Stimulated activated naive CD4-positive, alpha-beta T cell treated with Interleukin-2 at 50 U/mL for 16 hours (primary cell): ENCODE measurements at places on chromosomes 12 and 14.

GRCh38 chr12:44154128-44154527 lies 318.2 kb downstream of the TMEM117 start:
- no peak for DNase-seq

GRCh38 chr14:74712499-74713394 lies at the start of the genes AREL1 and FCF1:
TSS of gene AREL1 (minus strand) at chr14:74713080. CDS start at chr14:74685615, 27,465 bp downstream.
TSS of gene FCF1 (plus strand) at chr14:74713144. CDS start at chr14:74713198, 54 bp downstream.
- DNase-seq: no peak

GRCh38 chr12:92695577-92695976 lies 7.2 kb upstream of the PLEKHG7 start:
- no peak for DNase-seq

GRCh38 chr12:101823039-101823438 lies 7.7 kb downstream of the GNPTAB start:
- DNase-seq: no peak

GRCh38 chr12:47079981-47080724 lies 394 bp upstream of the AMIGO2 start:
- peak; percentile 37 for DNase-seq

- DNase-seq: no peak
Measured at GRCh38 chr12:59600171-59600570, 4.3 kb downstream of the SLC16A7 start.

DNA sequence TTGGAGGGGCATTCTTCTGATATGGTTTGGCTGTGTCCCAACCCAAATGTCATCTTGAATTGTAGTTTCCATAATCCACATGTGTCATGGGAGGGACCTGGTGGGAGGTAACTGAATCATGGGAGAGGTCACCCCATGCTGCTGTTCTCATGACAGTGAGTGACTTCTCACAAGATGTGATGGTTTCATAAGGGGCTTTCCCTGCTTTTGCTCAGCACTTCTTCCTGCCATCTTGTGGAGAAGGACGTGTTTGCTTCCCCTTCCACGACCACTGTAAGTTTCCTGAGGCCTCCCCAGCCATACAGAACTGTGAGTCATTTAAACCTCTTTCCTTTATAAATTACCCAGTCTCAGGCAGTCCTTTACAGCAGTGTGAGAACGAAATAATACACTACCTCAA lies 382.4 kb downstream of the VRK1 start:
- no peak for DNase-seq

GRCh38 chr12:14442221-14442881 lies 76.9 kb downstream of the ATF7IP start:
- no peak for DNase-seq

DNA sequence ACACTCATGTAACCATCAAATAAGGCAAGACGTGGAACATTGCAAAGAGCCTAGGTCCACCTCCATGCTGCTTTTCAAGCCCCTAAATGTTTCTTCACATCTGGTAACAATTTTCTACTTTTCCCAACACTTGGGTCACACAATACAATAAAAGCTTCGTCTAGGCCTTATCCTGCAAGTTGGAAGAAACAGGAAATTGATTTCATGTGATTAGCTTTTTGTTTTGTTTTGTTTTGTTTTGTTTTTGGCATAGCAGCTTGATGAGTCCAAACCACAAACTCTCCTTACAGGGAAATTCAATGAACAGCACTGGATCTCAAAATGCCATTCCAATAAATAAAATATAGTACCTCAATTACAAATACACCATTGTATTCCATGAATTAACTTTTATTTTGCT lies 19.3 kb downstream of the TAS2R50 start:
- DNase-seq: no peak

GRCh38 chr14:21711360-21711961 lies 37.8 kb upstream of the OR4E1 start:
- no peak for DNase-seq

GRCh38 chr14:22753586-22753985 lies 12.9 kb upstream of the OXA1L start:
- DNase-seq: no peak

DNA sequence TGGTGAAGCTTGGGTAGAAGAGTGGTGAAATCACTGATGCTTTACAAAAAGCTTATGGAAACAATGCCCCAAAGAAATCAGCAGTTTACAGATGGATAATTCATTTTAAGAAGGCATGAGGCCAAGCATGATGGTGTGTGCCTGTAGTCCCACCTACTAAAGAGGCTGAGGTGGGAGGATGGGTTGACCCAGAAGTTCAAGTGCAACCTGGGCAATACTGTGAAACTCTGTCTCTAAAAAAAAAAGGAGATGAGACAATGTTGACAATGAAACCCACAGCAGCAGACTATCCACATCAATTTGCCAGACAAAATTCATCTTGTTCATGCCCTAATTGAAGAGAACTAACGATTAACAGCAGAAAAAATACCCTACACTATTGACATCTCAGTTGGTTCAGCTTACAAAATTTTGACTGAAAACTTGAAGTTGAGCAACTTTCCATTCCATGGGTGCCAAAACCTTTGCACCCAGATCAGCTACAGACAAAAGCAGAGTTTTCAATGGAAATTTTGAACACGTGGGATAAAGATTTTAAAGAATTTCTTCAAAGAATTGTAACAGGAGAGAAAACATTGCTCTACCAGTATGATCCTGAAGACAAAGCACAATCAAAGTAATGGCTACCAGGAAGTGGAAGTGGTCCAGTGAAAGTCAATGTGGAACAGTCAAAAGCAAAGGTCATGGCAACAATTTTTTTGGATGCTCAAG lies 26.7 kb downstream of the BTG1 start:
- no peak for DNase-seq

- DNase-seq: no peak
Measured at GRCh38 chr14:99286761-99287160, 14.8 kb upstream of the BCL11B start.

DNA sequence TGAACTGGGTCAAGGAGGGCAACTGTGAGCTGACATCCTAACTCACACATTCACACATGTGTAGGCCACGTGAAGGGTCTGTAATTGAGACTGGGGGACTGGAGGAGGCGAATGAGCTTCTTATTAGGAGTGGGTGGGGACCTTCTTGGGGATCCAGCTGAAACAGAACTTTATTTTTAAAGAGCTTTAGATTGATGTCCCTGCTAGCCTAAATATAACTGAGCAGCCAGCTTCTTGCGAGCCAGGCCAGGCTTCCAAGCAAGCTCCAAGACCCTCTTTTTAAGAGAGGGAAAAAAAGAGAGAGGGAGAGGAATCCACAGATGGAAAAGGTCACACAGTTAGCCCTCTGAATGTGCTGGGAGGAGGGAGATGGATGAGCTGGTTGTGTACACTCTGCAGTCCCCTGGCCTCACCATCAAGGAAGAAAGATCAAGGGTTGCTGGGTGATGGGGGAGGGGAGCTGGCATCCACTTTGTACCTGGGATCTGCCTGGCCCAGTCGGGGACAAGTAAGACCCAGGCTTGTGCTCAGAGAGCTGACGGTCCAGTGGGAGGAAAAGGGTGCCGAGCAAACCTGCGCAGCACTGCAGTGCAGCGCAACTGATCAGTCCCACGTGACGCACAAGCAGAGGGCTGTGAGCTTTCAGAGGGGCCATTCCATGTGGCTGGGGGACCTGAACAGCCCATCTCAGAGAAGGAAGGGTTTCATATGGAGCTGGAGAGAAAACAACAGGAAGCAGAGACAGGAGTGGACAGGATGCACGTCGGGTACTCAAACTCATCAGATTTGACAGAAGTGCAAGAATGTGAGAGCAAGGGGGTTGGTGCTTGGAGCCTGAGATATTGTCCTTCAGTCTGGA lies 154.5 kb downstream of the ZFP36L1 start:
- no peak for DNase-seq

DNA sequence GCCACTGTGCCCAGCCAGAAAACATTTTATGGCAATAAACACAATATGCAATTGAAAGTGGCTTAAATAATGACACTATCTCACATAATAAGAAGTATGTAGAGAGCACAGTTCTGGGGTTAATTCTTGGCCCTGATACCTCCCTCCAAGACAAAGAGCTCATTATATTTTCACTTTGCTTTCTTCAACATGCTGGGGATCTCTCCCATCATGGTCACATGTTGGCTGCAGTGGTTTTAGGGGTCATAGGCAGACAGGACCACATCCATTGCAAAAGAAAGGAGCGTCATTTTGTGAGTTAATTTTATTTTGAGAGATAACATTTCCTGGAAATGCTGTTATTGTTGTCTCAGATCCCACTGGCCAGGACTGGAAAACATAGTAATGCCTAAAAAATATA lies 8.3 kb upstream of the SLC38A2 start:
- DNase-seq: no peak

DNA sequence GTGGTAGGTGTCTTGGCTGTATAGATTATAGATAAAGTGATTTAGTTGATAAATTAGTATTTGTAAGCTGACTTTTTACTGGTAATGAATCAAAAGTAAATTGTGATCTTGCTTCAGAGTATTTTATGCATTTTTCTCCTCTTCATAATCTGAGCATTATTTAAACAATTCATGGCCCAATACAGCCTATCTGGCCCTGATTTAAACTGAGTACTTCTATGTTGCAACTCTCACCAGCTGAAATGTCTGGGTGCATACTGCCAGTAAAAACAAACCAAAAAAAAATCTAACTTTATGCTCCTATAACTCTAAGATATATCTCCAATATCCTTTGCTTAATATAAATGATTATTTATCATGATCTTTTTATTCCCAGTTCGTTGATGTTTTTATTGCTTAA lies 86.6 kb downstream of the MIA2 start:
- no peak for DNase-seq

GRCh38 chr14:23248601-23249000 lies 10.9 kb downstream of the RNF212B start:
- no peak for DNase-seq

- DNase-seq: no peak
Measured at GRCh38 chr14:75022655-75023054, 19.9 kb downstream of the EIF2B2 start.

DNA sequence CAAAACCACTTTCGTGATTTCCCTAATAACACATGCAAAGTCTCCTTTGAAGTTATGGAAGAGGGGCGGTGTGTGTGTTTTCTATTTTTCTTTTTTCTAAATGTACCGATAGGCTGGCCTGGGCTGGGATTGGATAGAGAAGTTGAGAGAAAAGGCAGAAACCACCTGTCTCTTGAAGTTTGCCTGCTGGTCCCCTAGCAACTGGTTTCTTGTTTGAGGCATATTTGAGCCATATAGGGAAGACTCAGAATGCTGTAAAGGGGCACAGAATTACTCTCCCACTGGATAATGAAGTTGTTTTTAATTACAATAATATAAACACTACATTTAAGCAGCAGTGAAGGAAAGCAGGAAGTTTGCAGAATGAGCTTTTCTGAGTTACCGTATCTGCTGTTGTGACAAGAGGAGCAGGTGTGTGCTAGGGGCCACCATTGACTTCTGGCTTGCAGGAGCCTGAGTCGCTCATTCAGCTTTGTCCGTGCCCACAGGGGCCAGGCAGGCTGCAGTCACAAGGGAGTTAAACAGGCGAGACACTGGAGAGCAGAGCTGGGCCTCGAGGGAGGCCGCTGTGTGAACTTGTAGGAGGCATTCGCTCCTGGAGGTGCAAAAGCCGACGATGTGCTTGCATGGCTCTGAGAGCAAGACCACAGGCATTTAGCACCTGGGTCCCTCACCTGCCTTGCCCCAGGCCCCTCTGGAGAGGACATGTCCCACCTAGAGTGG lies 173.8 kb upstream of the RGS6 start:
- DNase-seq: no peak

- no peak for DNase-seq
Measured at GRCh38 chr14:23481362-23481970, 12.0 kb downstream of the NGDN start.

DNA sequence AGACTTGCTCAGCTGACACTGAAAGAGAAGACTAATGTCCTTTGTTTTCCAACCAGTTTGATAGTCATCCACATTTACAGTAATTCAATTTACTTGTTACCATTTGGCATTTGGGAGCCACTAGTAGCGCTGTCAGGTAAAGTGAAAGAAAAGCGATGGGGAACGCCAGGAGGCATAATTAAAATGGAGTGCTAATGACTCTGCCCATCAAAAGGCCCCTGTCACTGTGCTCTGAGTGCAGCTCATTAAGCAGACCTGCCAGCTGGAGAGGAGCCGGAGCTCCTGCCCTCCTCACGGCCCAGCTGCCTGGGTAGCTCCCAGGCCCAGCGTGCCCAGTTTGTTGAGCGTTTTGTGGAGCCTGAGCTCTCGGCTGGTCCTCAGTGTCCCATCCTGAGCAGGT lies 463.6 kb upstream of the CCDC196 start:
- DNase-seq: no peak

DNA sequence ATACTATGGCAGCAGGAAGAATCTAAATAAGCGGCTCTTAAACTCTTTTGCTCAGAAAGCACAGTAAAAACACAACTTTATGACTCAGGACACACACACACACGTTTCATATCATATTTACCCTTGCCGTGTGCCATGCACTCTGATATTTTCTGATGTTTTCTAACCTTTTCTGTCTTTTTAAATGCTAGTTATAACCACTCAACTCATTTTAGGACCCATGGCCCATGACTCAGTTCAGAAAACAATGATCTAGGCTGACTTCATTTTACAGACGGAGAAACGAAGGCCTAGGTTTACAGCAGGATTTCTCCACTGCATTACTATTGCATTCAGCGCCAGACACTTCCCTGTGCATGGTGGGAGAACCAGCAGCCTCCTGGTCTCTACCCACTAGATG lies 9.1 kb downstream of the VWF start:
- DNase-seq: no peak

DNA sequence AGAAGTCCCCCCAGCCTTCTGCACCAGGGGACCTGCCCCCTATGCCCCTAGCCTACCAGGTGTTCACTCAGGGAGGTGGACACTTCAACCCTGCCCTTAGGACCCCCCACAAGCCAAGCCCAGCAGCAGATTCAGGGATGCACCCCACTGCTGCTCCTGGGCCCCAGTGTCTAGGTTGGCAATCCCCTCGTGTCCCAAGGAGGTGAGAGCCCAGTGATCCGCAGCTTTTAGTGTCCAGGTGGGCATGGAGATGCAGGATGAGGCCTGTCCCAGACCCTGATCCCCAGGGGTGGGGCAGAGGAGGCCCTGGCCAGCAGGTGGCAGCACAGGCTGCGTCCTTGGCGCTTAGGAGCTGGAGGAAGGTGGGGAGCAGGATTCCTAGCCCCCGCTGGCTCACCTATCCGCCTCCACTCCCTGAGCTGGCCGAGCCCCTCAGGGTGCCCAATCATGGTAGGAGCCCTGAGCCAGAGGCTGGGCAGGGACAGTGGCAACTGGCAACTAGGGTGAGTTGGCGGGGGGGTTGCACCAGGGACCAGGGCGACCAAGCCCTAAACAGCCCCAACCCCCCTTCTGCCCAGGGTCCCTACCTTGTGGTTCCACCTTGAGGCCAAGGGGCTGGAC lies 4.1 kb downstream of the CKB start:
- peak; percentile 42 for DNase-seq

- DNase-seq: no peak
Measured at GRCh38 chr12:7123806-7124522, 4.7 kb downstream of the RBP5 start.

- DNase-seq: no peak
Measured at GRCh38 chr14:33282331-33283230, 343.9 kb downstream of the NPAS3 start.

DNA sequence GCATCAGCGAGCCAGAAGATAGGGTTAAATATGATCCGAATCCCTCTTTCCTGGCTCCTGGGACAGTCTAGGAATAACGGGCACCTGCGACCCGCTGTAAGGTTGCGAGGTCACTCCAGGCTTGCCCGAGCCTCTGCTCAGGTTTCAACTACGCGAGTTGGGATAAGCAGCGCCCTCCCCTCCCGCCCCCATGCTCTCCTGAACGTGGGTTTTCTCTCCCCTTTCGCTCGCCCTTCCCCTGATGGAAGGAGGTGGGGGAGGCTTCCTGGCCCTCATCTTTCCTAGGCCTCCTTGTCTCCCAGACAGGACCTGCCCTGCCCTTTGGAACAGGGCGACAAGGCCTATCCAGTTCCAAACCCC lies 753 bp upstream of the ATP5MC2 start:
- DNase-seq: no peak

- no peak for DNase-seq
Measured at GRCh38 chr12:128008341-128008740, 258.6 kb upstream of the TMEM132C start.
